D721Med (cell line): ENCODE measurements at places on chromosomes 4 and X.

GRCh38 chrX:87299563-87300160 lies 217.9 kb upstream of the KLHL4 start:
- DNase-seq = no peak

DNA sequence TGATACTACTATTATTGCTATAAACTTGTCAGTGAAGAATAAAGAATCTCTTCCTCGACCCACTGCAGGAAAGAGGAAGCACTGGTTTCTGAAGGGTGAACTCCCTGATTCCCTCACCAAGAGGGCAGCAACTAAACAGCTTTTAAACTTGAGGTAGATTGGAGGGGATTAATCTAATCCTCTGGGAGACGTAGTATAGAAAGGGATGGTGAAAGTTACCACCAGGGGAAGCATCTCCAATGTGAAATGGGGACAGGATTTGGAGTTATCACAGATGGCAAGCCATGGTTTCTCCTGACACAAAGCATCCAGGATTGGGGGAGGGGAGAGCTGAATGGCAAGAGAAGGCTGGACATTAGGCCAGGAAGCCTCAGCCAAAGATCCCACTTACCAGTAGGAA lies 62.7 kb upstream of the PTPN13 start:
- DNase-seq = no peak

DNA sequence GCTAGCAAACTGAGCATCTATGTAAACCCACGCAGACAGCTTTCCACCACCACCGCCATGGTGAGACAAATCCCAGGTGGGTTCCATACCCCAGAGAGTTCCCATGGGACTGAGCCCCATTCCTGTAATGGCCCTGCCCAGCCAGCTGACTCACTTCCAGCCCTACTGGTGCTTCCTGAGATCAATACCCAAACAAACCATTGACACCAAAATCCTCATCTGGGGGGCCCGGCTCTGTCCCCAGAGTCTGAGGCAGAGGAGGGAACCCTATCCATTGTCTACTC lies 30.1 kb upstream of the JAKMIP1 start:
- DNase-seq = no peak

DNA sequence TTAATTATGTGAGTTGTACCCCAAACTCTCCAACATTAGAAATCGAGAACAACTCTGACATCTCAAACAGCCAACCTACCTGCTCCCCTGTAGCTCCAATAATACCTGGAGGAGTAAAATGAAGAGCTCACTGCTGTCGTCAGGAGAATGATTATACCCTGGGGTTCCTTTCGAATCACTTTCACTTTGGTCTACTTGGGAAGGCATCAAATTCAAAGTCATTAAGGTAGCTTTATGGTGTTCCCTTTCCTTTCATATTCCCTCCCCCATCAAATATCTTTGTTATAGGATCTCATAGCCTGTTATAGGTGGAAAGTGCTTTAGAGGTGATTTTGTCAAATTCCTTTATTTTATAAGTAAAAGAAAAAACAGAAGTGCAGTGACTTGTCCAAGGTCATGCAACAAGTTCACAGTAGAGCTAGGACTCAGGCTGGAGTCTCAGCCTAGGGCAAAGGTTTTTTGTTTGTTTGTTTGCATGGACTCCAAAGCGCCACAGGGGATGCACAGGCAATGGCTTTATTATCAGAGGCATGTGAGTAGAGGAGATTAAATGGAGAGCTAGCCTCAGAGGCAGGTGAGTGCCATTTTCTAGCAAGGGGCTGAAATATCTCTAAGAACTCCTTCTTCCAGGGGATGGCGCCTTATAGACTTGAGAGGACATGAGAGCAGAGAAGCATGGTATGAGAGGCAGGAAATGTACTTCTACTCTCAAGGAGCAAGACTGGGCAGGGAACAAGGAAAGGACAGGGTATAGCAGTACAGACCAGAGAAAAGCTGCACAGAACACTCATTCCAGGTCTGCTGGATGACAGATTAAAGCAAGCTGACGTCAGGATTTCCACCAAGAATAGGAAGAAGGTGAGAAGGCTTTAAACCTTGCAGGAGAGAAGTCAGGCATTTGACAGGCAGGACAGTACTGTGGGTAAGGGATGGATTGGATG lies 262.1 kb upstream of the GPC4 start:
- no peak for DNase-seq

- no peak for DNase-seq
These were observed 76.7 kb upstream of the HS3ST1 start for GRCh38 chr4:11505221-11505971.

- no peak for DNase-seq
These were observed 16.8 kb downstream of the TSPAN7 start for GRCh38 chrX:38578167-38578566.

DNA sequence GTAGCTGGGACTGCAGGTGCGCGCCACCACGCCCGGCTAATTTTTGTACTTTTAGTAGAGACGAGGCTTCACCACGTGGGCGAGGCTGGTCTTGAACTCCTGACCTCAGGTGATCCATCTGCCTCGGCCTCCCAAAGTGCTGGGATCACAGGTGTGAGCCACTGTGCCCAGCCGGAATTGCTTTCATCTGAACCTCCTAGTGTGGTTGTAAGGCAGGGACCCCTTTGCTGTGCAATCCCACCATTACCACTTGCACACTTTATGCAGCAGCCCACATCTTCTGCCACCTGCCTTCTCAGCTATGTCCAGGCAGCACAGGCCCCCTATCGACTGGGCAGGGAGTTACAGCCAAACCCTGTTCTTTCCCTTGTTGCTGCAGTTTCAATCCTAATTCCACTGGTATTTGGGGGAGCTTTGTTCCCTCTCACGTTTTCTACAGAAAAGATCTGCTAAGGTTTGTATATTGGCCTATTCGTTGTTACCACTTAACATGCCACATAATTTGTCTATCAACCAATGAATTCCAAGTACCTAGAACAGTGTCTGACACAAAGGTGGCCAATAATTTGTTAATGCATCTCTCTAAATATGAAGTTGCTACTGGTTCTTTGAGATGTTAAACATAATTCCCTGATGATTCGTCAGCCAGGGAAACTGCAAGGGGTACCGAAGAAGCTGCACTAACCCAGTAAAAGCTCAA lies 6.5 kb downstream of the RPL39 start:
- no peak for DNase-seq

- DNase-seq = no peak
These were observed 17.0 kb upstream of the SRD5A3 start for GRCh38 chr4:55329012-55329411.

GRCh38 chrX:38108364-38108763 lies 102.0 kb downstream of the SYTL5 start:
- no peak for DNase-seq

- no peak for DNase-seq
These were observed 815.5 kb downstream of the FAT4 start for GRCh38 chr4:126130215-126130614.

DNA sequence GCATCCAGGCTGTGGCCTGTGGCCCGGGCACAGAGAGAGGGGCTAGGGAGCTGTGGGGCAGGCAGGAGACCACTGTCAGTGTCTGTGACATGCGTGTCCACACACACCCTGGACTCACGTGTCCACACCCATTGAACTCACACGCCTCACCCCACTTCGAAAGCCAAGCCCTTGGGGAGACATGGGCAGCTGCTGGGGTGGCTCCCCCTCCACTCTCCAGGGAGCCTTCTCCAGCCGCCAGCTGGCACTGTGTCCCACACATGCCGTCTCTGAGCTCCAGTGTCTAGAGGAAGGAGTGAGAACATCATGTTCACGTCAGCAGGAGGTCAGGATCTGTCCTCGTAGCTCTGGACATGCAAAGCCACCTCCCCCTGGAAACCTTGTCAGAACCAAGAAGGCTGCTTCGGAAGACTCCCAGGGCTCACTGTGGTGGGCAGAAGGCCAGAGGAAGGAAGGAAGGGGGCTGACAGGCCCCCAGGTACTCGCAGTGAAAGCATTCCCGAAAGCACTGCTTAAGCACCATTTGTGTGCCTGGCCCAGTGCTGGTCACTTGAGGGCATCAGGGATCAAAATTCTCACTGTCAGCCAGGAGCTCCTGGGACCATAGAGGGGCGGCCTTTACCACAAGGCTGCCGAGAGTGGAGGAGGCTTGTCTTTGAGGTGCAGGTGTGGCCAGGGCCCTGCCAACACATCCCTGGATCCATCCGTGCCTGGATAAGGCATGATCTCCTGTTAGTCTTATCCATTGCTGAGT lies 61.4 kb downstream of the HTRA3 start:
- no peak for DNase-seq

DNA sequence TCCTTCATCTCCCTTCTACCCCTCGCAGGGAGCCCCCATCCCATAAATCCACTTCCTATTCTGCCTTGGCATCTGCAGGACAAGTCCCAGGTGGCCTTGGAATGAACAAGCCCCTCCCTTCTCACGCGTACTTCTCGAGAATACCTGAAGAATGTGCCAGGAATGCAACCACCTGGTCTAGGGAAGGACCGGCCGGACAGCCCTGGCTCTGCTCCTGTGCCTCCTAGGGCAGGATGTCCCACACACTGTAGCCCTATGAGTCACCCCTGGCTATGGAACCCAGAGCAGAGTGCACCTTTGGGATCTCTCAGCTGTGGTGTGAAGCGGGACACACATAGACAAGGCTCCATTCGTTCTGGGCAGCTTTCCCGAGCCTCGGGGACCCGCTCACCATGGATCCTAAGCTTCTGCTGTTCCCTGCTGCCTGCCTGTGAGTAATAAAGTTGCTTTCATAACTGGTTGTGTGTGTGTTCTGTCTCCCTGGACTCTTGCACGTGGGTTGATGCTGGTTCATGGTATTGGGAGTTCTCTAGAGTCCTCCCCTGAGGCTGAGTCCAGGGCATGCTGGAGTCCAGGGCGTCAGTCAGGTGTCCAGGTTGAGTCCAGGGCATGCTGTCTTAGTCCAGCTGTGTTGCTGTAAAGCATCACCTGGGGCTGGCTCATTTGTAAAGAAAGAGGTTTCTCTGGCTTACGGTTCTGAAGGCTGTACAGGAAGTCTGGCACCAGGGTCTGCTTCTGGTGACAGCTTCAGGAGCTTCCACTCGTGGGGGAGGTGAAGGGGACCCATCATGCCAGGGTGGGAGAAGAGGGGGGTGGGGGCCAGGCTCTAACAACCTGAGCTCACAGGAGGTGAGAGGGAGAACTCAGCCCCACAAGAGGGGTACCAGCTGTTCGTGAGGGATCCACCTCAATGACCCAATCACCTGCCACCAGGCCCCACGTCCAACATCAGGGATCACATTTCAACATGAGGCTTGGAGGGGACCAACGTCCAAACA lies 7.4 kb upstream of the PDE6B start:
- no peak for DNase-seq

GRCh38 chr4:169899295-169899694 lies 126.9 kb downstream of the MFAP3L start:
- DNase-seq = no peak
